ENCODE measurements at places on chromosomes 6 and 20.
A peak's percentile ranks its signal among the peaks of the same experiment; 100 is the strongest.

- no peak for DNase-seq
Measured at GRCh38 chr6:39314273-39314795, at the start of gene KCNK17. Gene KCNK17, minus strand, starts transcription at chr6:39314419. Its CDS starts 99 bp downstream, at chr6:39314320.

DNA sequence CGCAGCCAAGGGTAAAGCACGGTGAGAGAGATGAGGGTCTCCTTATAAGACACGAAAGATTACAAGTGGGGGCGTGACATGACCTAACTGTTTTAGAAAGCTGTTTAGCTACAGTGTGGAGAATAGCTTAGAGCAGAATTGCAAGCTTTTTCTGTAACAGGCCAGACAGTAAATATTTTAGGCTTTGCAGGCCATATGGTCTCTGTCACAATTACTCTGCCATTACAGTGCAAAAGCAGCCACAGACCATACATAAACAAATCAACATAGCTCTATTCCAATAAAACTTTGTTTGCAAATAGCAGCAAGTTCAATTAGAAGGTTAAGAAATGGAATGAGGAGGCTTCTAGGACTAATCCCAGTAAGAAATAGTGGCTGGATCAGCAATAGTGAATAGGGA lies 16.8 kb downstream of the PGM3 start:
- DNase-seq = peak; percentile 31

GRCh38 chr6:127191716-127192115 lies 73.2 kb downstream of the RSPO3 start:
- DNase-seq = peak; percentile 66

DNA sequence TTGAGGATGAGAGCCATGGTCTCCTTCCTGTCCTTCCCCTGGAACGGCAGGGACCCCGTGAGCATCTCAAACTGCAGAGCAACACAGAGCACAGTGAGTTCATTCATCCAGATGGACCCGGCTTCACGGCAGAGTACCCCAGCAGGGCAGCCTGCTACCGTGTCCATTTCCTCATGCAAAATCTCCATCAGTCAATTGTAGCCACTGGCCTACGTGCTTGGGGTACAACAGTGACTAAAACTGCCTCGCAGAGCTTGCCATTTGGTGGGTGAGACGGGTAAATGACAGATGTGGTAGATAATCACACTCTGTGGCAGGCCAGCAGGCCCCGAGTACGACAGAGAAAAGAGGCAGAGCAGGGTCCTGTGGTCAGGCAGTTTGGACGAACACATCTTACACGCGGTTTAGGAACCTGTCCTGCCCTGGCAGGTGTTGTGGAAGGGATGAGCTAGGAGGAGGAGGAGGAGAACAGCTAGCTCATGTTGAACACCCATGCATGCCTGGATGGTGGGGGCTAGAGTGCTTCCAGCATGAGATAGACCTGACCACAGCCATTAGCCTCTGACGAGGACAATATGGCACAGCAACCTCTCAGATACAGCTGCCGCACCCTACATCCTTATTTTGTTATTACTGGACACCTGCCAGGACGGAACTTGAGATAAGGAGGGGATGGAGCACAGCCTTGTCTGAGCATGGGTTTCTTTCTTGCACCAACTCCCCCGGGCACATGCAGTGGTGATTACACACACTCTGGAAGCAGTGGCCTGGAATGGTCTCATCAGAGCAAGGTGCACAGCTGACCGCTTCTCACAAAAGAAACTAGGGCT lies 95.6 kb downstream of the RAMACL start:
- peak; percentile 16 for DNase-seq

GRCh38 chr6:150029276-150029675 lies 3.9 kb upstream of the RAET1L start:
- DNase-seq = no peak

- no peak for DNase-seq
Measured at GRCh38 chr6:71463061-71463460, 174.4 kb downstream of the OGFRL1 start.

- no peak for DNase-seq
Measured at GRCh38 chr6:20554817-20555216, 20.6 kb downstream of the CDKAL1 start.

GRCh38 chr6:151679081-151679480 lies 128.4 kb upstream of the ESR1 start:
- DNase-seq = peak; percentile 76

GRCh38 chr6:20325641-20326421 lies 75.8 kb upstream of the E2F3 start:
- no peak for DNase-seq

- DNase-seq = no peak
Measured at GRCh38 chr20:40676491-40677269, 12.4 kb downstream of the MAFB start.

Data from EH (cell line).